ENCODE measurements at places on chromosomes 5 and 9.

- no peak for DNase-seq
Measured at GRCh38 chr5:128777052-128777451, 188.2 kb upstream of the SLC27A6 start.

DNA sequence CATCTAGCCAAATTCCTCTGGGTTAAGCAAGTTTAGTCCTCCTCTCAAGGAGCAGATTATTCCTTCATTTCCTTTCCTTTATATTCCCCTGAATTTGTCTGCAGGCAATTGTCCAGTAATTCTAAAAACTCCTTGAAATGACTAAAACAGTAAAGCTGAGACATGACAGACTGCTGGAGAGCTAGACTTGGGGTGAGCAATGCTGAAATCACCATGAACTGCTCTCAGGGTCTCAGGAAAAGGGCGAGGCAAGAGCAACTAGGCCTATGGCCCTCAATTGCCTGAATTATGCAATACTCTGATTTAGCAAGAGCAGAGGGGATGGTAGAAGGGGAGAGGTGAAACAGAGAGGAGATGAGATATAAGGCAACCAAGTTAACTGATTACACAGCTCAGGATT, 172.9 kb upstream of the NREP start:
- no peak for DNase-seq

- DNase-seq = no peak
Measured at GRCh38 chr9:76654575-76654974, 109.7 kb upstream of the PCA3 start.

DNA sequence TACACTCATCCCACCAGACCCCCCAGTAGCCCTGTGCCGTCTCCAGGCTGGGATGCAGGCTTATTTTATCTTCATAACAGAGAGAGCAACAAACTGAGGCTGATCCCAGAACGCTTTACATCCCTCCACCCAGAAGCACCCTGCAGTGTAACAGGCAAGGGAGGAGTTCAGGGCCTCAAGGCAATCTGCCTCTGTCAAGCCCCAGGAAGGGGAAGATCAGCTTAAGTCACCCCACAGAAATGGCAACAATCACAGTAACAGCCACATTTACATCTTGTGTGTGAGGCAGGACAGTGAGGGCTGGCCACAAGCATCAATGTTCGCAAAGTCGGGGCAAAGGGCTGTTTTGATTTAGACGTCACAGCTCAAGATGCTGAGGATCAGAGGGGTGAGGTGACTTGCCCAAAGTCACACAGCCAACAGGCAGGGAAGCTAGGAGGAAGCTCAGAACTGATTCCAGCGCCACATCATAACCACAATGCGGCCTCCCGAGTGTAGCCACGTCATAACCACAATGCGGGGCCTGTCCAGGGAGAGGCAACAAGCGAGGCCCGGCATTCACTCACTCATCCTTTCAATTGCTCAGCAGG, 14.4 kb downstream of the STK10 start:
- no peak for DNase-seq

DNA sequence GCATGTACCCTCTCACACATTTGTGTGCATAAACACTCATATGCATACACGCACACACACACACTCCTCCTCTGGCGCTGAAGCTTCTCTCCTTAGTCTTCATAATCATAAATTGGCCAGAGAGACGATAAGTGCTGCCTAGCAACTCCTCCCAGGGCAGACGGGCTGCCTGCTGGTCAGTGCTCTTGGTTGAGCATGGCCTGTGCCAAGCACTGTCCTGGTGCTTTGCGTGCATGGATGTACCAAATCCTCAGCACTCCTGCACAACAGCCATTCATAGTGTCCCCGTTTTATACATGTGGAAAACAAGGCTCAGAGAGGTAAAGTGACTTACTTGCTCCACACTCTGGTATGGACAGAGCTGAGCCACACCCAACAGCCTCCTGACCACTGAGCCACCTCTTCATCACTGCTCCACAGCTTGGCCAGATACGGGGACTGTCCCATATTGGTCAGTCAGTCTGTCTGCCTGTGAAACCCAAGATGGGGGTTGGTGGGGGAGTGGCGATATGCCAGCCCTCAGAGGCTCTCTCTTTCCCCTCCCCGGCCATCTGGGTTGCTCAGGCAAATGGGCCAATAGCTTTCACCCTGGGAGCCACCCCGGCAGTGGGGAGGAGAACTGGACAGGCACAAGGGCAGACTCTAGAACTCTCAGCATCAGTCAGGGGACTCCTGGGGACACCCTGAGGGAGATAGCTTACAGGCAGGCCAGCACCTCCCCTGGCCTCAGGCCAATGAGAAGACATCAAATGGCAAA, 64.3 kb upstream of the GARNL3 start:
- no peak for DNase-seq

GRCh38 chr5:96922499-96923244, 13.2 kb upstream of the LNPEP start:
- no peak for DNase-seq

GRCh38 chr9:5851445-5851844, 18.5 kb upstream of the ERMP1 start:
- no peak for DNase-seq

GRCh38 chr5:171714261-171714660, 71.4 kb upstream of the SMIM23 start:
- no peak for DNase-seq

- no peak for DNase-seq
Measured at GRCh38 chr9:96222132-96222531, 79.8 kb downstream of the HSD17B3 start.

- DNase-seq = no peak
Measured at GRCh38 chr5:127705120-127705892, 2.1 kb downstream of the CCDC192 start.

DNA sequence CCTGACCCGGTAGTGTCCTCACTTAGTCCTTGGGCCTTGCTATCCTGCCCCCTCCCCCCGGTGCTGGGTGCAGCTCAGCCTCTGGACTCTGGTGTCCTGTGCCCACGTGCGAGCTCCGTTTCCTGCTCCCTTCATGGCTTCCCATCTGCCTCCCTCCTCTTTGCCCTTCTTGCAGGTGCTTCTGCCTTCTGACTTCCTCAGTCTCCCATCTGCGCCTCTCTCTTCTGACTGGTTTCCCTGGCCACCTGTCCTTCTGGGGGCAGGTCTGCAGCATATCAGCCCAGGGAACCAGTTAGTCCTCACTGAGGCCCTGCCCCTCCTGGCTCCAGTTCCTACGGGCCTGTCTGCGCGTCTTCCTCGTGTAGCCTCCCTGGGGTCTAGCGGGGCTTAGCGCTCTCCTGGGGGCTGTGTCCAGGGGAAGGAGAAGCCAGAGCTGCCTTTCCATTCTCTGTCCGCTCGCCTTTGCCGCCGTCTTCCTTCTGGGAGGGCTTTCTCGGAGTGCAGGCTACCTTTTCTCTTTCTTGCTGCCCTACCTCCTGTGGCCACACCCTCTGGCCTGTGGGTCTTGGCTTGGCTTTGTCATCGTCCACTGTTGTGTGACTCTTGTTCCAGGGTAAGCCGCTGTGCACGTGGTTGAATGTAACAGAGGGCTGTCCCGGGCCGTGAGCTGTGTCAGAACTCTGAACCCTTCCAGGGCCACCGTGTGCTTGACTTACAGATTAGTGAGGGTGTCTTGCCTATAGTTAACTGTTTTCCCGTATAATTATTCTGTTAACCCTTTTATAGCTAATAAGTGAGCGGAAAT, 51.8 kb downstream of the EHMT1 start:
- DNase-seq = no peak

DNA sequence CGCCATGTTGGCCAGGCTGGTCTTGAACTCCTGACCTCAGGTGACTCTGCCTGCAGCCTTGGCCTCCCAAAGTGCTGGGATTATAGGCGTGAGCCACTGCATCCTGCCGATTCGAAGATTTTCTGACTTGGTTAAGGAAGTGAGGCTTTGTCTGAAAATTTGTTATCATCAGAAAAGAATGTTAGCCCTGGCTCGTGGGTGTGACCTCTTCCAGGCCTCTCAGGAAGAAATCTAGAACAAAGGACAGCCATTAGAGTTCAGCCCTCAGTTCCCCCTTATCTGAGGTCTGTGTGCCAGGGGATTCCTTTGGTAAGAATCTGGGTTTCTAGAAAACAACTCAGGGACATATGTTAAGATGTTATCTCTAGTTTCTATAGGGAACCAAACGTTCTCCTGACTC, 6.2 kb downstream of the OR2S2 start:
- no peak for DNase-seq

- DNase-seq = no peak
Measured at GRCh38 chr5:96247097-96247701, 185.8 kb downstream of the PCSK1 start.

GRCh38 chr5:5221724-5222123, 81.6 kb downstream of the ADAMTS16 start:
- no peak for DNase-seq

DNA sequence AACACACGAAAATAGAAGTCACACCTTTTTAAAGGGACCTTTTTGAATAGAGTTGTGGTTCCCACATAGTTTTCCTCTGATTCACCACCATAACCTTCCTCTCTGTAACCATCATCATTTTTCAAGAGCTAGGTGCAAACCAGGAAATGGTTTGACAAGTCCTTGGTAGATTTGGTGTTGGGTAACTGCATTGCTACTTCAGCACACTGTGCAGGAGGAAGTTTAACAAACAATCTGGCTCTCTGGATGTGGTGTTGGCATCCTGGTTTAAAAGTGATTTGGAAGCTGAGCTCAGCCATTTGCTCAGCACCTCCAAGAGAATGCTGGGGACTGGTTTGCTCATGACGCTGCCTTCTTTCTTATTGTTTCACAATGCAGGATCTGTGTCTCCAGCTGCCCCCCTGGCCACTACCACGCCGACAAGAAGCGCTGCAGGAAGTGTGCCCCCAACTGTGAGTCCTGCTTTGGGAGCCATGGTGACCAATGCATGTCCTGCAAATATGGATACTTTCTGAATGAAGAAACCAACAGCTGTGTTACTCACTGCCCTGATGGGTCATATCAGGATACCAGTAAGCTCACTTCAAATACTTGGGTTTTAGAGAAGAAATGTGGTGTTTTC, 213.1 kb downstream of the RFK start:
- no peak for DNase-seq

GRCh38 chr9:110797611-110798010, 129.0 kb downstream of the MUSK start:
- no peak for DNase-seq

GRCh38 chr5:80656425-80656824, 1.6 kb upstream of the DHFR start:
- DNase-seq = no peak

- DNase-seq = no peak
Measured at GRCh38 chr5:117682416-117682815, 1107.8 kb upstream of the SEMA6A start.

DNA sequence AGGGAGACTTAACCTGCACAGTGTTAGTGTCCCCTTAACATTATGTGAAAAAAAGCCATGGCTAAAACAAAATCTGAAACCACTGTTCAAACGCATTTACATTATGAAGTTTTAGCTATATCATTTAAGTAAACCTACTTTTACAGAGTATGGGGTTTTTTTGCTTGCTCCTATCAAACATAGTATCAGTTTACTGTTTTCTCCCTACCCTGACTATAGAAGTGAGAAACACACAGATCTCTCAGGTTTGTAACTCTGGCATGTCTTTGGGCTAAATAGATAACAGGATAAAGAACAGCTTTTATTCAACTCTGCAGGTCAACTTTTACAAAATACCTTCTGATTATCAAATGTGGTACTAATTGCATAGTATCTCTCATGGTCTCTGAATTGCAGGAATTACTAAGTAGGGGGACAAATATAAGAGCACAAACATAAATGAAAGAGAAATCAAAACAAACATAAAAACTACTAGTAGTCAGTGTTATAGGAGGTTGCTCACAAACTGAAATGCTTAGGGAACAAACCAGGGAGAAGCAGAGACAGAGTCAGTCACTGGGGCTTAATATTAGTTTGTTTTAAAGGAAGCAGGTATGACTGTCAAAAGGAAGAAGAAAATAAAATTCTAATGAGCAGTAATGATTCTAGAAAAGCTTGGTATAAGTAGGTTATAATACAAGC, 155.8 kb downstream of the MLLT3 start:
- DNase-seq = no peak

- DNase-seq = no peak
Measured at GRCh38 chr9:134888603-134889190, 8.1 kb downstream of the FCN2 start.

GRCh38 chr5:10866913-10867312, 105.9 kb upstream of the DAP start:
- no peak for DNase-seq

GRCh38 chr5:26889815-26890214, 148.6 kb downstream of the CDH9 start:
- no peak for DNase-seq

- no peak for DNase-seq
Measured at GRCh38 chr5:25339541-25339940, 694.8 kb upstream of the CDH10 start.

DNA sequence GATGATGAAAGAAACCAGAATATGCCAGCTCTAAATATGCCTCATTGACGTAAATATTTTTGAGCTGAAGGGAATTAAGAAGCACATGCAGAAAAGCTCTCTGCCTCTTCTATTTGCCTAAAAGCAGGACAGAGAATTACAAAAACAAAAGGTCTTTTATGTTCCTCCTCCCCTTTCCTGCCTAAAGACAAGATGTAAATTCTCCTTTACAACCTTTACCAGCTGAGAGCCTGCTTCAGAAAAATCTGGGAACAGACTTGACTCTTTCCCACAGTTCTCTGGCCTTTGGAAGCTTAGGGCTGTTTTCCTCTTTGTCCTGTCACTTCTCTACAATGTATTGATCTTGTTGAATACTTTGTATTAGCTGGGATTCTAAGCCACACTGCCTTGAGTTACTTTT, 199.7 kb downstream of the TMC1 start:
- no peak for DNase-seq

GRCh38 chr5:83752700-83753099, 32.0 kb upstream of the HAPLN1 start:
- DNase-seq = no peak

GRCh38 chr9:77453825-77454647, 194.1 kb downstream of the GNA14 start:
- no peak for DNase-seq

DNA sequence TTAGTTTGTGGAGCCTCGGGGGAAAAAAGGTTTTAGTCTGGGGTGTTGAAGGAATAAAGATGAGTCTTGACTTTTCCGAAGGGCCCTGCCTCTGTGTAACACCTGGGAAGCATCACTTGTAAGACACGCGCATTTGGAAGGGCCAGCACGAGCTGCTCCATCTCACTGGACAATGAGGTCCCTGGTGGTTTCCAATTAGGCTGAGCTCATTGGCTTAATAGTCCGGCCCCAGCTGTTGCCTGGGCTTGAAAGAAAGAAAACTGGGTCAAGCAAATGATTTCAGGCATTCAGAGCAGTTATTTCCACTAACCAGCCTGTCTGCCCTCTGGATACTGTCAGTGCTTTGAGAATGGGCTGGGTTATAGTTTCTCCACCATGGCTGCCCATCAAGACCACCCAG, 64.5 kb downstream of the NSUN2 start:
- DNase-seq = no peak
